ENCODE measurements at places on chromosomes 16 and 17.

DNA sequence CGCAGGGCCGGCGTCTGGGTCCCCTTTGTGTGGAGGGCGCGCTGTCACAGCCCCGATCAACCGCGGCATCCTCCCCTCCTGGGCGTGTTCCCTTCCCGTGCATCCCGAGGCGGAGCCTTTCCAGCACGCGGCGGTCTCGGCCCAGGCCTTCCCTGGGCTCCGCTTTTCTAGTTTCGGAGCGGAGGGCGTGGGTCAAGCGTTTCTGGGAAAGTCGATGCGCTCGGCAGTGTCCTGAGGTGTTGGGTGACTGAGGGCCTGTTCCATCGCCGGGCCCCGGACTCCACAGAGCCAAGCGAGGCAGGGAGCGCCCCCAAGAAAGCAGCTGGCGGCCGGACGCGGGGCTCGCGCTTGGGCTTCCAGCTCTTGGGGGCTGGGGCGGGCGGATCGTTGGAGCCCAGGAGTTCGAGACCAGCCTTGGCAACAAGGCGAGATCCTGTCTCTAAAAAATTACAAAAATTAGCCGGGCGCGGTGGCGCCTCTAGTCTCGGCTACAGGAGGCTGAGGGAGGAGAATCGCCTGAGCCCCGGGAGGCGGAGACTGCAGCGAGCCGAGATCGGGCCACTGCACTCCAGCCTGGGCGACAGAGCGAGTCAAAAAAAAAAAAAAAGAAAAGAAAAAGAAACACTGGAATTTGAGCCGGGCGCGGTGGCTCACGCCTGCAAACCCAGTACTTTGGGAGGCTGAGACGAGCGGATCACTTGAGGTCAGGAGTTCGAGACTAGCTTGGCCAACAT is 806 bp downstream of the IFT140 start:
- no peak for DNase-seq

DNA sequence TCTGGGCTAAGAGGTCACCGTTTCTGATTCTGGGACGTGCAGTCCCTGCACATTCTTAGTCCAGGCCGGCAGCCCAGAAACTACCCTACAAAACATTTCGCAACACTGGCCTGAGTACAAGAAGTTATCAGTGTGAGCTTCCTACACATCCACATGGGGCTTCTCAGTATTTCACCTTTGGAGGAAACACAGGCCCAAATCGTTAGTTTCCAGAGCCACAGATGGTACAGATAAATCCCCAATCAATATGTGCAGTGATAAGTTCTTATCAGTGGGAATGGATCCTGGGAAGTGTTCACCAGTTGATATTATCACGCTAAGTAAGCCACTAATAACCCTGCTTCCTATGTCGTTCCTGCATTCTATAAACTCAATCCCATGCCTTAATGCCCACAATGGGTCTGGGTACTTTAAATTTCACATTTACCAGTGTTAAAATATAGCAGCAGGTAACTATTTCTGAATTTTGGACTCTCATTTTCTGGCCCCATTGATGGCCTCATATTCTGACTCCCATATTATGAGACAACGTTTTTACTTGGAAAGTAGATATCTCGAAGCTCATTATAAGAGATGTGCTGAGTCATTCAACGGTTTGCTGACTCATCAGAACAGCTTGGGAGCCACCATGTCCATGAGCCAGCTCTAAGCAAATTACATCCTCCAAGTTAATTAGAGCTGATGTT is 370.2 kb upstream of the MAF start:
- DNase-seq: no peak

GRCh38 chr16:67449336-67449735 is 18.4 kb downstream of the HSD11B2 start:
- no peak for DNase-seq

- DNase-seq: no peak
These were observed 279.5 kb downstream of the SEC14L1 start for GRCh38 chr17:77420095-77420803.

DNA sequence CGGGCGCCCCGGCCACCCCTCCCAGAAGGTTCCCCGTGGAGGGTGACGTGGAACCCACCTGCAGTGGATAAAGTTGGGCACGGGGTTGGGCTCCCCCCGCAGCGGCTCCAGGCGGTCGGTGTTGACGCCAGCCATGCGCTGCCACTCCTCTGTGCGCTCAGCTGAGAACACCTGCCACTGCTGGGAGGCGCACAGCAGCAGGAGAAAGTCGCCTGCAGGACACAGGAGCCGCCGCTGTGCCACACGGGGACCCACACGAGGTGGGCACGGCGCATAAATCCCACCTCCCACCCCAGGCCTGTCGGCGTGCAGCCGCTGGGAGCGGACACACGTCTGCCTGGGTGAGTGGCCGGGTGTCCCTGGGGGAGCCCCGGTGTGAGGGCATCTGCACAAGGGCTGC is 20.7 kb downstream of the CTU2 start:
- no peak for DNase-seq

GRCh38 chr16:61323456-61323855 is 712.8 kb downstream of the CDH8 start:
- no peak for DNase-seq

All from activated CD4-positive, alpha-beta T cell treated with anti-CD3 and anti-CD28 coated beads, Interleukin-2, amount 10 ng/mL, durations not matched to agents 24 days and 14 days (primary cell).